ENCODE measurements at places on chromosomes 4 and X.

DNA sequence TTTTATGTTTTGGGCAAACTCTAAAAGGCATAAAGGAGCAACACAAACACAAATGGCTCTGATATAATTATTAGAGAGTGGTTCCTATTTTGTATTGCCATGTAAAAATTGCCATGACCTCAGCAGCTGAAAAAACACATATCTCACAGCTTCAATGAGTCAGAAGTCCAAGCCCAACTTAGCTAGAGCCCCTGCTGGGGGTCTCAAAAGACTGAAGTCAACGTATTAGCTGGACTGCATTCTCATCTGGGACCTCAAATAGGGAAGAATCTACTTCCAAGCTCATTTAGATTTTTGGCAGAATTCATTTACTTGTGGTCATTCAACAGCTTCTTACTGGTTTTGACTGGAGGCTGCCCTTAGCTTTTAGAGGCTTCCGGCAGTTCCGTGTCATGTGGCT is 47.4 kb downstream of the FREM3 start:
- no peak for DNase-seq

- DNase-seq, result no peak
Measured at GRCh38 chr4:141158219-141158618, 24.9 kb upstream of the RNF150 start.

DNA sequence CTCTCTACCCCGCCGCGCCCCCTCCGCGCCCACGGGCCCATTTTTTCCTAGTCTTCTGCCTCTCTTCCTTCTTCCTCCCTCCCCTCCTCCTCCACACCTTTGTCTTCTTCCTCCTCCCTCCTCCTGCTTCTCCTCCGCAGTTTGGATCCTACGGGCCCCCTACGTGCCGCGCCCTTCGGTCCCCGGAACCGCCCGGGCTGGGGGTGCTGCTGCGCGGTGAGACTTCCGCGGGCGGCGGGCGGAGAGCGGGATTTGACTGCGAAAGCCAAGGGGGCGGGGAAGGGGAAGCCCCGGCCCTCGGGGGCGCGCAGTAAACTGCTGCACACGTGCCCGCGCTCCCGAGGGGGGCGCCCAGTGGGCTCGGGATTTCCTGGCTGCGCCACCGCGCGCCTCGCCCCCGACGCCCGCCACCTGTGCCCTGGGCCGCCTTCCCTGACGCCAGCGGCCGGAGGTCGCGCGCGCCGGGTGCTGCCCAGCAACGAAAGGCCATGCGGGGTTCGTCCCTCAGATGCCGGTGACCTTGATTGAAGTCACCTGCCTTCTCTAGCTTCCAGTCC is 3.3 kb upstream of the NKX3-2 start:
- DNase-seq, result no peak

DNA sequence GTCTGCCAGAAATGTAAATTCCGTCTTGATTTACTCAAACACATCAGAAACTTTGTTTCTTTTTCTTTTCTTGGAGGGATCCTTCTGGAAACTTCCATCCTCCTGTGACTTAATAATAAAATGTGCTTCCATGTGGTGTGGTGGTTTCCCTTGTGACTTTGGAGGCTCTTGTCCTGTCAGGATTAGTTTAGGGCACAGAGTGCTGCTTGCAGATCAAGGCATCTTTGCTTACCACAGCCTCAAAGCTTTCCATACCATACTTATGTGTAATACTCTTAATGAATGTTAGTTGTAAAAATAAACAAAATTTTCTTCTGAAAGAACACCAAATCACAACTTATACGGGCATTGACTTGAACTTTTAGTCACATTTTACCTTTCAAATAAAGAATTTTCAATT is 27.4 kb downstream of the GBA3 start:
- DNase-seq, result no peak

GRCh38 chr4:6929812-6930464 is 20.3 kb downstream of the TBC1D14 start:
- no peak for DNase-seq

GRCh38 chrX:48956728-48957414 is 536 bp downstream of the OTUD5 start:
- DNase-seq, result peak; percentile 35

- no peak for DNase-seq
Measured at GRCh38 chr4:168651864-168652263, 155.0 kb downstream of the PALLD start.

Measured in activated T-helper 2 cell treated with anti-CD3 and anti-CD28 coated beads, Interferon-gamma antibody, Interleukin-2, Interleukin-4, amounts not matched to agents 10 μg/mL and 5 μg/mL and 100 μg/mL, durations not matched to agents 14 hours and 24 hours and 36 hours (primary cell).